ENCODE measurements at places on chromosomes 6 and 20.

DNA sequence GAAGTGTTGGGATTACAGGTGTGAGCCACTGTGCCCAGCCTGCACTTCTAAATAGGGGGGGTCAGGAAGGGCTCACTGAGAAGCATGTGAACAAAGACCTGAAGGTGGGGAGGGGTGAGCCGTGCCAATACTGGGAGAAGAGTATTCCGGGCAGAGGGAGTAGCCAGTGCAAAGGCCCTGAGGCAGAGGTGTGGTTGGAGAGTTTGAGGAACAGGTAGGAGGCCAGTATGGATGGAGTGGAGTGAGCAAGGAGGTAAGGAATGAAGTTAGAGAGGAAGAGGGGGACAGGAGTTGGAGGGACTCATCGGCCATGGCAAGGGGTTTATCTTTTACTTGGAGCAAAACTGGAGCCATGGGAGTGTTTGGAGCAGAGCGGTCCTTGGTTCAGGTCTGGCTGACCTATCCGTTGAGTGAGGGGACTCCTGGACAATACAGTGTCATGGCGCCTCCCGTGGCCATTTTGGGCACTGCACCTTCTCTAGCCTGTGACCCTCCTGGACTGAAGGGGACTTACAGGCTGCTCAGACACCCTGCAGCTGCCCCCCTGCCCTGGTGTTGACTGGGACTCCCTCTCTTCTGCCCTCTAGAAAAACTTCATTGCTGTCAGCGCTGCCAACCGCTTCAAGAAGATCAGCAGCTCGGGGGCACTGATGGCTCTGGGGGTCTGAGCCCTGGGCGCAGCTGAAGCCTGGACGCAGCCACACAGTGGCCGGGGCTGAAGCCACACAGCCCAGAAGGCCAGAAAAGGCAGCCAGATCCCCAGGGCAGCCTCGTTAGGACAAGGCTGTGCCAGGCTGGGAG, 12.1 kb downstream of the FOXS1 start:
- DNase-seq: no peak

GRCh38 chr20:1313236-1313964, 15.5 kb downstream of the SDCBP2 start:
- DNase-seq: peak; percentile 51

DNA sequence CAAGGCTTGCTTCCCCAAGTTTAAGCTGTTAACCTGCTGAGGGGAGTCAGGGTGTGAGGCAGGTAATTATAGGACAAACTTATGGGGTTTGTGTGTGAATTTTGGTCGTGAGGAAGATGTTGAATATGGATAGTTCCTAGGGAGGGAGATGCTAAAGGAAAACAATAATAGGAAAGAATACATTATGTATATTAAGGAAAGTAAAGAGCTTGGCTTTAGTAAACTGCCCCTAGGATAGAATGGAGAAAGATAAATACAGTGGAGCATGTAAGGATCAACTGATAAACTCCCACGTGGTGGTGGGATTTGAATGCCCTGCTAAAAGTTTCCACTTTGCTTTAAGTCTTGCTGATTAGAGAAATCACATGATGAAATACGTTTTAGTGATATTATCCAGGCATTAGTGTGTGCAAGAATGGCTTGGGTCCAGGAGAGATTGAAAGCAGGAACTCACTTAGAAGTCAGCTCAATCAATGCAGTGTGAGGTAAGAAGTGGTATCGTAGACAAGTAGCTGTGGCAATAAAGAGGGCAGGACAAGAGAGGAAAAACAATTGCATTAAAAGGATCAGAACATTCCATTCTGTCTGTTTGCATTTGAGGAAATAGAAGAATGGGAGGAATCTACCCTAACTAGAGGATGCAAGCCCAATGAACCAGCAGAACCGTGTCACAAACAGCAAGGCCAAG, 52.5 kb downstream of the RPS12 start:
- DNase-seq: no peak

GRCh38 chr6:33116841-33117711, 41.3 kb downstream of the HLA-DPB1 start:
- no peak for DNase-seq

DNA sequence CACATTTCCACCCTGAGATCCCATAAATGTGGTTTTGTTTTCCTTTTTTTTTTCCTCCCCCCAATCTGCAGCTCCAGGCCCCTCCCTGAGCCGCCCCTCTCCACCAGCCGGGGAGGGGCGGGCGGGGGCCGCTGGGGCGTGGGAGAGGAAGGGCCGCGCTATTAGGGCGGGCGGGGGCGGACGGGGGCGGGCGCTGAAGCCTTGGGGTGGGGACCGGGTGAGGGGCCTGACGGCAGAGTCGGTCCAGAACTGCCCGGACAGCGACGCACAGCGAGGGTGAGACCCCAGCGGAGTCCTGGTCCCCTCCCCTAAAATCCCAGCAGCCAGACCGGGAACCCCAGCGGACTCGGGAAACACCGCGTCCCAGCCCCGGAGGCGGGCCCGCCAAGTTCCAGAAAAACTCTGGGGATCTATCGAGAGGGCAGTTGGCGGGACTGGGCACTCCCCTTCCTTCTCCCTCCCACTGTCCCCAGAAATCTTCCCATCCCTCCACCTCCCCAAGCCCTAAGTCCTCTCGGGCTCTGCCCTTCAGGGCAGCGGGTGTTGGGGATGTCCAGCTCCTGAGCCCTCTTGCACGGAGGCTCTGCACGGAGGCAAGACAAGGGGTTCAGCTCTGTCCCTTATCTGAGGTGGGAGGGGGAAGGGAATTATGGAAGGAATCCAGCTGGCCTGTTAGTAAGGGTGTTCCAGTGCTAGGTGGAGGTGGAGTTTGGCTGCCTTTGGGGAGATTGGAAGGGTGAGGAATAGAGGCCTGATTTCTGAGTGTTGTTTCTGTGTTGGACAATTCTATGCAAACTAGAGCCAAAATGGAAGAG, at the start of gene PRICKLE4:
Gene PRICKLE4, plus strand, starts transcription at position 232 of the 815 bp plus-strand sequence. CDS start 2,692 bp downstream, outside the sequence.
- no peak for DNase-seq

Data from SK-N-MC (cell line).